Left ventricle myocardium superior (tissue), 1 donor: ENCODE measurements at places on chromosomes 3 and 15. TPM values are rescaled to one million over a fixed set of nuclear protein-coding genes. Genes with fewer than 3 reads are reported as not detected.

GASK1A gene
- total RNA-seq: 0.59 TPM

DNA sequence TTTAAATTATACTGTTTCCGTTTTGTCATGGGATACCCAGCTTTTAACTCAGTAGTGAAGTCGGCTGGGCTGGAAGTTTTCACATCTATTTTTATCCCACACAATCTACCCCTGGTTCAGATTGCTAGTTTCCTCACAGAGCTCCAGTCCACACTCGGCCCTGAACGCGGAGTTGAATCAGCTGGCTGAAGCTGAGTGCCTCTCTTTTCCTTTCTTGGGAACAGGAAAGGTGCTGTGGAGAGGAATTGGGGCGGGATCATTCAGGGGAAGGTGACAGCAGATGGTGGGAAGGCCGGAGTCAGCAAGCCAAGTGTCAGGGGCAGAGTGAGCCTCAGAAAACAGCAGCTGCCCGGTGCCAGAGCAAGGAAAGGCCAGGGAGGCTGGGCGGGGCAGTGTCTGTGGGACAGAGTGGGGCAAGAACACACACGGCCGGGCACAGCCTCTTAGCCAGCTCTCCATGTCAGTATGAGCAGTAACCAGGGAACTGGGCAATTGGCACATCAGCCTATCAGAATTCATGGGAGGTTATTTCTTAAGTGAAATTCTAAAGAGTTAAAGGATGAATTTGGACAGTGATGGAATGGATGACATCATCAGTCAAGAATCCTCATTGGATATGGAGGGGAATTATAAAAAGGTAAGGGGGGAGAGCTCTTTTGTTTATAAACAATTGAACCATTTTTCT, 135.7 kb upstream of the IL12A start:
- DNase-seq: peak; percentile 88

CHDH gene
- total RNA-seq: 12.7 TPM

TRANK1 gene
- total RNA-seq: 6.6 TPM

GRCh38 chr15:77001351-77001750, 6.4 kb downstream of the PSTPIP1 start:
- no peak for DNase-seq

MYRIP gene
- 0.84 TPM for total RNA-seq

OSTN gene
- total RNA-seq: not detected

GRCh38 chr15:71469413-71469812, 340.9 kb upstream of the NR2E3 start:
- DNase-seq: no peak

- DNase-seq: no peak
Observed at GRCh38 chr3:184874709-184875644, 63.0 kb downstream of the VPS8 start.

GOLGA6A gene
- total RNA-seq: not detected

DNA sequence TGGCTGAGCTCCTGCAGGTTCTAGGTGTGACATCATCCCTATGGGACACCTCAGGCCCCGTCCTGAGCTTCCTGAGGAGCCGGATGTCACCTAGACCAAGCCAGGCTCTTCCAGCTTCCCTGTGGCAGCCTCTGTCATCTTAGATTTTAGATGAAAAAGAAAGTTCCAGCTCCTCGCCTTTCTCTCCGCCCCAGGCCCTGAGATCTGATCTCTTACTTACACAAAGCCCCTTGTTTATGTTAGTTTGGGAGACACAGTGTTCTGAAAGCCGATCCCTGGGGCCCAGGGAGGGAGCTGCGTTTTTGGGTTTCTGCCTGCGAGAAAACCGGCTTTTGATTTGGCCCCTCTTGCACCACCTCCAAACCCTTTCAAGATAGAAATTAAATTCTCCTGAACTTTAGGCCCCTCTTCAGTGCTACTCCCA, 40.2 kb upstream of the FAM107A start:
- DNase-seq: peak; percentile 61

- DNase-seq: no peak
Observed at GRCh38 chr3:9214599-9214998, 34.8 kb downstream of the SRGAP3 start.

GRCh38 chr3:85560088-85560785, 601.4 kb downstream of the CADM2 start:
- DNase-seq: peak; percentile 49

DNA sequence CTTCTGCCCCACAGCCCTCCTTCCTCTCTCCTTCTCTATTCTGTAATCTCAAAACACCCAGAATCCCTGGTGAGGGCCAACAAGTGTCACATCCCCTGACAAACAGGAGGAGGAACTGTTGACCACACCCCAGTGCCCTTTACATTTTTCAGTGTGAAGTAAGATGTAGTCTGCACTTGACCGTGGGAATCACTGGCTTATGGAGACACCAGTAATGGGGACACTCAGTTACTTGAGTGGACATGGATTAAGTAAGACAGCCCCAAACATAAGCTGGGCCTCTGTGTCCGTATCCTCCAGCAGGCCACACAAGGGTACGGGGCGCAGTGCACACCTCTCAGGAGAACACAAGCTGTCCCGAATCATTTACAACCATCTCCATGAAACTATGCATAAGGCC, 28.4 kb upstream of the LIMD1 start:
- no peak for DNase-seq

- DNase-seq: peak; percentile 82
Observed at GRCh38 chr3:184371570-184372018, 6.4 kb downstream of the THPO start.

- DNase-seq: no peak
Observed at GRCh38 chr15:98592136-98592535, 56.2 kb upstream of the IGF1R start.

- no peak for DNase-seq
Observed at GRCh38 chr3:119240101-119240590, 532 bp downstream of the B4GALT4 start.

GRCh38 chr3:17795711-17796110, 53.3 kb upstream of the TBC1D5 start:
- no peak for DNase-seq

DNA sequence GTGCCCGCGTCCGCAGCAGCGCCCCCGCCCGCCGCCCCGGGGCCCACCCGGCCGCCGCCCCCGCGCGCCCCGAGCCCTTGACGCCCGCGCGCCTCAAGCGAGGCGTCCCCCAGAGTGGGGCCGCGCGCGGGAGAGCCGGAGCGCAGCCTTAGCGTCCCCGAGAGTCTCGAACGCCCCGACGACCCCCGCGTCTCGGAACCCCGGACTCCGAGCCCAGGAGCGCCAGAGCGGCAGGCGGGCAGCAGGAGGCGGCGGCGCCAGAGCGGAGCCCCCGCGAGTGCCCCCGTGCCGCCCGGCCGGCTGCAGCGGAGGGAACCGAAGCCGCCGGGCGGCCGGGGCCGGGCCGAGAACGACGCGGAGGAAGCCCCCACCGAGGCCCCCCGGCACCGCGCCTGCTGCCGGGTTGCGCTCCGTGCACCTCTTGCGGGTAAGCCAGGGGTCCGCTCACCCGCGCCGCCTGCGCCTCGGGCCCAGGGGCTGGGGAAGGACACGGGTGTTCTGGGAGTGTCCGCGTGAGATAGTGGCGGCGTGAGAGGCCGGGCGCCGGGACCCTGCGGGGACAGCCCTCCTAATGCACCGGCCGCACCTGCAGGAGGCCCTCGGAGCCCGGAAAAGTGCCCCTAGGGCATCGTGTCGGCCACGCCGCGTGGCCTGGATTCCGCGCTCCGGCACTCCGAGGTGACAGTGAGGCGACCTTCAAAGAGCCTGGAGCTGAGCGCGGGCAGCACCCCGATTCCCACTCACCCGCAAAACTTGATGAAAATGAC, 52.0 kb upstream of the ULK4 start:
- peak; percentile 77 for DNase-seq

SCN11A gene
- total RNA-seq: not detected

FSTL1 gene
- 186 TPM for total RNA-seq

- DNase-seq: no peak
Observed at GRCh38 chr3:186102687-186103086, 6.2 kb downstream of the ETV5 start.

DNA sequence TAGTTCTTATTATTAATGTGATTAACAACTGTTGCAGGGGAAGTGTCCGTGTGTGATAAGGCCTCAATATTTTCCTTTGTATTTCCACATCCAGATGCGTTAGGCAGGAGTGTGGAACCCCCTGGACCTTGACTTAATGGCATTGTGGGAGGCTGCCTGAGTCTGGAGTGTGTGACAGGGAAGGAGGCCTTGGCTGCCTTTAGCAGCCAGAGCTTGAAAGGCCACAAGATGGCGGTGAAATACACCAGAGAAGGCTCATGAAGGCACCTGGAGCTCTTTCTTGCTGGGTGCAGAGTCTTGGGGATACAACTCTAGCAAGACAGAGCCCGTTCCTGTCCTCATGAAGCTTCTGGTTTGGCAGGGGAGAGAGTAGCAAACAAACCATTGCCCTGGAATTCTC, 36.9 kb downstream of the POLR2M start:
- no peak for DNase-seq

DNA sequence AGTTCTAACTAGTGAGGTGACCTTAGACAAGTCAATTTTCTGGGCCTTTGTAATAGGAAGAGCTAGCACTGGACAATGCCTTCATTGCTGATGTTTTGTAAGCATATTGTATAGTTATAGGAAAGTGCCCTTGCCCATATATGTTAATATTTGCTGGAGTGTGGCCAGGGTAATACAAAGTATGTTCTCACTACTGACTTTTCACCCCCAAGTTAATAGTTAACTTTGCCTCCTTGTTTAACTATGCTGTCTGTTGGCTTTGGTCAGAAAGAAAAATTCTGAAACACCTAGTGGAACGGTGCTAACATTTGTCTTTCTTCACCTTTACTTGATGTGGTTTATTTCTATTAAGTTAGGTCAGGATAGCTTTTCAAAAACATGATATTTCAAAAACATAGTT, 287.4 kb upstream of the CTNNB1 start:
- no peak for DNase-seq

ONECUT1 gene
- total RNA-seq: not detected

DNA sequence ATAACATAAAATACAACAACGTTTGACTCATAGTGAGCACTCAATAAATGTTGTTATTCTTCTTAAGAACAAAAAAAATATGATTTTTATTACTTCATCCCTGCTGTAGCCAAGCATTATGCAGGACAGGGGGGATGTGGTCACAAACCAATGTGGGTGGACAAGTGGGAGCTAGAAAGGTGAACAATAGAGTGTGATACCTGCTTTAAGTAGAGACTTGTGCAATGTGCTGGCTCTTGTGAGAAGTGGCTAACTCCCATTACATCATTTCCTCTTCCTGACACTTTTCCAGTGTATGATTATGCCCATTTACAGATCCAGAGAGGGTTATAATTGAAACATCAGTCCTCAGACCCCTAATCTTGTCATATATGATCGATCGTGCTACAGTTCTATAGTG, 193.6 kb downstream of the UBE2E2 start:
- DNase-seq: no peak

CPNE9 gene
- not detected for total RNA-seq

GRCh38 chr3:153960458-153961074, 160.6 kb upstream of the ARHGEF26 start:
- DNase-seq: no peak

DNA sequence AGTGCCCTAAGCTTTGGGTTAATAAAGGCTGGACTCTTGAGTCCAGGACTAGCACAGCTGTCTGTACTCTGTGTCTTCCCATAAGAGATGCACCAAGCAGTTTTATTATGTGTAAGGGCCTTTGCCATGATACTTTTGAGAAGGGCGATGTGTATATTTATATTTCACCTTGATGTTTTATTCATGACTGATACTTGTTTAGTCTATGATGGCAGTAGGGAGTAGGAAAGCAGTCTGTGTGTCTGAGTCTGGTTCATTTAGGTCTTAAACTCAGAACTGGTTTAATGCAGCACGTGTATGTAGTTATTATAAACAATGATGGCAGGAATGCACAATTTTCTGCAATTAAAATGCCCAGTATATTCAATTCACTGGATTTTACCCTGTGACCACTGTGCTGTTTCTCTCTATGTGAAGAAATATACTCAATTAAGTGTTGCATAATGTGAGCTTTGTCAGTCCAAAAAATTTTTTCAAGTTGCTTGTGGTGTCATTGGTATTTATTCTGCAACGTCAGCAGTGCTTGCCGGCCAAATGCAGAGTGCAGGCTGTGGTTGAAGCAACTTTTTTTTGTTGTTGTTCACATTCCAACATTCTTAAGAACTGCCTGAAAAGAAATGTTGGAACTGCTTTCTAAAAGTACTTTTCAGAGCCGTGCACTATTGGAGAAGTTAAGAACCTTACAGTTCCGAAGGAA, 423.7 kb upstream of the SEMA6D start:
- peak; percentile 78 for DNase-seq

- no peak for DNase-seq
Observed at GRCh38 chr3:99576904-99577559, 61.4 kb upstream of the COL8A1 start.

SNX22 gene
- 5.6 TPM for total RNA-seq

- DNase-seq: no peak
Observed at GRCh38 chr15:83248151-83249029, 36.1 kb downstream of the BNC1 start.

COL6A6 gene
- total RNA-seq: 1.6 TPM

ZBTB47 gene
- 90.5 TPM for total RNA-seq

FOXP1 gene
- total RNA-seq: 35.2 TPM

DNA sequence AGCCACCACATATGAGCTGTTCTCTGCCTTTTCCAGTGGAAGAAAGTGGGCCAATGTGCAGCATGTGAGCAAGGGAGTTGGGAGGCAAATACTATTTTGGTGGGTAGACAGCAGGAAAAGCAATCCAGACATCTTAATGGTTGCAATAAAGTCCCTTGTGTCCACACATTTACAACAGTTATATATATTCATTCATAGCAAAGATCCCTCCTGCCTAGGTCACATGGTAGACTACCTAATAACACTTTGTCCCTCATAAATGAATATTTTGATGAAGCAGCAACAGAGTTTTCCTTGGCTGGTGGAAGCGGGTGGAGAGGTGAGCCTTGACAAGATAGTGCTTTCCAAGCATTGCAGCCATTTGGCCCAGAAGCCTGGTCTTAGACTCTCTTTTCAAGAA, 6.2 kb upstream of the NSMCE3 start:
- no peak for DNase-seq

DNA sequence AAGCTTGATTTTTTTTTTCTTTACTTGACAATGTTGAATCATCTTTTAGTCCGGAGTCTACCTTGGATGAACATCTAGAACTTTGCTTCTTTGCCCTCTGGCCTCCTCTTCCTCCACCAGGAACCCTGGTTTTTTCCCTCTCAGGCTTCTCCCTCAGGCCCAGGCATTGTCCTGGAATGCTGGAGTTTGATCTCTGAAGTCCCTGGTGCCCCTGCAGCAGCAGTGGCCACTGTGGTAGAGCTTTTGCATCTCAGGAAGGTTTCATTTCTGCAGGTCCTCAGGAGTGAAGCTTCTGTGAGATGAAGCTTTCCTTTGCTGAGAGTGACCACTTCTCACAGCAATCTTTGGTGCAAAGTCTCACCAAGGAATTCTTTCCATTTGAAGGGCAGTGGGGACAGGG, 39.0 kb upstream of the NEDD4 start:
- DNase-seq: no peak

WDR82 gene
- total RNA-seq: 67.5 TPM
